ENCODE measurements at places on chromosomes 6 and 20. TPM values are rescaled to one million over a fixed set of nuclear protein-coding genes. Genes with fewer than 3 reads are reported as not detected.

DNA sequence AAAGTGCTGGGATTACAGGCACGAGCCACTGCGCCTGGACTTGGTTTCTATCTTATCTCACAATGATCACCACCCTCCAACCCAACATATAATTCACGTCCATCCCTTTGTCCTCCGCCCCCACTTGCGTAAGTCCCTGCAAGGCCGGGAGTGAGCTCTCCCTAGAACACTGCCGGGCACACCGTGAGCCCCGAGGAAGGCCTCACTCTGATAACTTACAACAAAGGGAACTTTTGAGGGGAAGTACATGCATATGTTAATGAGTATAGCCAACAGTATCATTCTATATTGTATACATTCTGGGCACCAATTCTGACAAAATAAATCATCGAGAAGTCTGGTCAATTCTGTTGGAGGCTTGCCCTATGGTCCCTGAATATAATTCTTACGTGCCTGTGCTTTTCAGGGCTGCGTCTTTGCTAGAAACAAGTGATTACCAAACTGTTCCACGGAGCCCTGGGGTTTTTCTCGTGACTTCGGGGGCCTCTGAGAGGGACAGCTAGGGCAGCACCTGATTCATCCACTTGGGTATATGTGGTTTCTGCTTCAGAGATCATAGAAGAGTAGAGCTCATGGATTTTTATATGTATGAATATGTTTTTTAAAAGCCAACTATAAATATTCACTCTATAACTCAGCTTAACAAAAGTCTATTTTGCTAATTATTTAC is 469.8 kb upstream of the AGPAT4 start:
- no peak for DNase-seq

DNA sequence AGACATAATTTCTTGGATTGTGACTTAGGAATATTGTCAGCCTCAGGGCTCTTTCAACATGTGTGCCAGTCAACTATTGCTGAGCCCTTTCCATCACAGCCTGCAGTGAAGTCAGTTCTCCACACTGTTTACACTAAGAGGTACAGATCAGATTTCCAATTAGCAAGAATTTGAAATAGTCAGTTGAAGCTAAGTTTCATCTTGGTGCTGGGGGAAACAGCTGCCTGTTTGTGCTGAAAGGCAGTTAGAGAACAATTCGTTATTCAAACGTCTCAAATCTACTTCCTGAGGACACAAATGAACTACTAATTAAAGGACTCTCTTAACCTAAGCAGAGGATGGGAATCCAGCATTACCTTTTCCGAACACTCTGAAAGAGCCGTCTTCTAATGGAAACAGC is 25.9 kb downstream of the ADGRF1 start:
- DNase-seq, result no peak

TRAPPC3L gene
- not detected for total RNA-seq

BAG2 gene
- total RNA-seq, result 8.0 TPM

TGM3 gene
- not detected for total RNA-seq

GRCh38 chr6:31569861-31570536 is 2.1 kb upstream of the LTA start:
- DNase-seq, result no peak

- peak; percentile 42 for DNase-seq
Observed at GRCh38 chr6:166588691-166589336, 2.3 kb upstream of the RAMACL start.

DNA sequence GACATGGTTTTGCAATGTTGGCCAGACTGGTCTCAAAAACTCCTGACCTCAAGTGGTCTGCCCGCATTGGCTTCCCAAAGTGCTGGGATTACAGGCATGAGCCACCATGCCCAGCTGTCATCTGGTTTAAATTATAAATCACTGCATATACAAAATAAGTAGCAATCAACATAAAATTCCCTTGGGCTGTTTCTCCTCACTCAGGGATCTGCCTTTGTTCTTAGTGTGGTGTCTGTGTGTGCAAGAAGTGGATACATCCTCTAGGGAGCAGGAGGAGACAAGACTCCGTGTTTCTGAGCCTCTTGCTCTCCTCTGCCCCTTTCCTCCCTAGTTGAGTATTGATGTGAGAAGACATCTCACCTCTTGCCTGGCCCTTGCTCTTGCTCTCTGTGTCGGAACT is 65.2 kb upstream of the ADGRF4 start:
- DNase-seq, result no peak

- DNase-seq, result no peak
Observed at GRCh38 chr6:170208182-170208601, 82.7 kb downstream of the DLL1 start.

GRCh38 chr6:125781314-125781868 is 9.4 kb upstream of the NCOA7 start:
- no peak for DNase-seq

RNASET2 gene
- 105 TPM for total RNA-seq

RSPH9 gene
- total RNA-seq, result not detected

ZNF165 gene
- 3.2 TPM for total RNA-seq

DNA sequence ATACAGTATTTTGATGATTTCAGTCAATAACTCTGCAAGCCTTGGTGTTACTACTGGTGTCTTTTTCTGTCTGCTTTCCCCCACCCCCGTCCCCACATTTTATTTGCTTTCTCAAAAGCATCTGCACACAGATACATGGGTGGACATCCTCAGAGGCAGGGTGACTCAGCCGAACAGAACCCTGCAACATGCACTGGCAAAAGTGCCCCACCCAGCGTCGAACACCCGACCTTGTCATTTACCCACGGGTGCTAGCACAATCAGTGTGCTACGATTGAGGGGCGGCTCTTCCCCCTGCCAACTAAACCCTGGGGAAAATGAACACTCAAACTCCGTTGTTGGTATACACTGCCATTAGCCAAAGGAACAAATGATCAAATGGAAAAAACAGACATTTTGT is 115.9 kb upstream of the NAA20 start:
- no peak for DNase-seq

PLCB4 gene
- total RNA-seq, result not detected

DNA sequence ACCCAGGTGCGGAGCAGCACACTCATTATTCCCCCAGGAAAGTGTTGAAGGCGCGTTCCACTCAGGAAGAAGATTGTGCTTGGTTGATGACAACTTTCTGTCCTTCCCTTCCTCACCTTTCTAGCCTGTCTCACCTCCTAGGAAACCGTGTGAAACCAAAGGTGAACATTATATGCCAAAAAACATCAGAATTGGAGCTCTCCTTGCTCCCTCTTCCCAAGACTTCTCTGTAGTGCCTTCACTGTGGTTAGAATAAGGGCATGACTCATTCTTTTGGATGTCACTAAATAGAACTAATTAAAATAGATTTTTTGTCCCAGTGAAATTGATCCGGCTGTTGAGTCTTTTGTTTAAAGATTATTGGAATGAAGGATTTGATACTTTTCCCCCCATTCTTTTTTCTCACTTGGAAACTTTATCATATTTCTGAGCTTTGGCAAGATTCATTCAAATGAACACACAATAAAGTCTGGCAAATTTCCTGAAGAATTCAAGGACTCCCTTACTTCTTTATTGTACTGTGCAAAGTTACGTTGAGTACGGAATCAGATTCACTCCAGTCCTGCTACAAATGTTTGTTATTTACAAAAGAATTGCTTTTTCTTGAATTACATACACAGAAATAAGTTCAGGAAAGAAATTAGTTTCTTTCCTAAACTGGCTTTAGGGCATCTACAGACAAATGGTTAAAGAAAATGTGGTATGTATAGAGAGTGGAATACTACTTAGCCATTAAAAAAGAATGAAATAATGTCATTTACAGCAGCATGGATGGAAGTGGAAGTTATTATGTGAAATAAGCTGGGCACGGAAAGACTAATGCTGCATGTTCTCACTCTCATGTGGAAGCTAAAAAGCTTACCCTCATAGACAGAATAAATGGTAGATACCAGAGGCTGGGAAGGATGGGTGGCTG is 142.8 kb upstream of the AKAP12 start:
- no peak for DNase-seq

DNA sequence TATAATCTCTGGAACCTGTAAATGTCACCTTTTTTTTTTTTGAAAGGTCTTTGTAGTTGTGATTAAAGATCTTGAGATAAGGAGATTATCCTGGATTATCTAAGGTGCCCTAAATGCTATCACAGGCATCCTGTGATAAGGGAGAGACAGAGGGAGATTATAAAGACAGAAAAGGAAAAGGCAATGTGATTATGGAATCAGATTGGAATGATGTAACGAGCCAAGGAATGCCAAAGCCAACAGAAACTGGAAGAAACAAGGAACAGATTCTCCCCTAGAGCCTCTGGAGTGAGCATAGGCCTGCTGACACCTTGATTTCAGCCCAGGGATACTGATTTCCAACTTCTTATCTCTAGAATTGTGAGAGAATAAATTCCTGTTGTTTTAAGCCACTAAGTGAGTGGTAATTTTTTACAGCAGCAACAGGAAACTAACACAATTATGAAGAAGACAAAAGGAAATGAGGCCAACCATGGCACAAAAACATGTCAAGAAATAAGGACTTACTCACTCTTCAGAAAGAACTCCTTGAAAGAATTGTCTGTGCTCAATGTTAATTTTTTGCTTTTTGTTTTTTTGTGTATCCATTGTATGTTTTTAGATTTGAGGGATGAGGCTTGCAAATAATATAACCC is 82.7 kb downstream of the CFAP61 start:
- DNase-seq, result no peak

GRCh38 chr6:104404377-104404776 is 455.3 kb downstream of the HACE1 start:
- DNase-seq, result no peak

- DNase-seq, result no peak
Observed at GRCh38 chr6:169837529-169838250, 86.3 kb downstream of the ERMARD start.

DNA sequence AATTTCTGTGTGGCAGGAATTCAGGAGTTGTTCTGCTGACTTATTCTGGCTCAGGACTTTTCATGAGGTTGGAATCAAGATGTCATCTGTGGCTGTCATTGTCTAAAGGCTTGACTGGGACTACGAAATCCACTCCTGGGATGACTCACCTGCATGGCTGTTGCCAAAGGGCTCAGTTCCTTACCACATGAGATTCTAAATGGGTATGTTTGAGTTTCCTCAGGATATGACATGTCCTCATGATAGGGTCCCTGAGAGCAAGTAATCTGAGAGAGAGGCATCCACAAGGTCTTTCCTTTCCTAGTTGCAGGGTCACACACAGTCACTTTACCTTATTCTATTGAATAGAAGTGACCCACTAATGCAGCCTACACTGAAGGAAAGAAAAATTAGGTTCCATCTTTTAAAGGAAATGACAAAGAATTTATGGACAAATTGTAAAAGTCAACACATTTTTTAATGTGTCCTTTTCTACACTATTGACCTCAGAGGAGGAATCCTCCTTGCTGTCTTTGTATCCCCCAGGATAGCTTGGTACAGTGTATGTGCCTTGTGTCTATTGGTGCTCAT is 1025.0 kb upstream of the GJE1 start:
- DNase-seq, result no peak

GMPR gene
- total RNA-seq, result not detected

MCHR2 gene
- not detected for total RNA-seq

DNA sequence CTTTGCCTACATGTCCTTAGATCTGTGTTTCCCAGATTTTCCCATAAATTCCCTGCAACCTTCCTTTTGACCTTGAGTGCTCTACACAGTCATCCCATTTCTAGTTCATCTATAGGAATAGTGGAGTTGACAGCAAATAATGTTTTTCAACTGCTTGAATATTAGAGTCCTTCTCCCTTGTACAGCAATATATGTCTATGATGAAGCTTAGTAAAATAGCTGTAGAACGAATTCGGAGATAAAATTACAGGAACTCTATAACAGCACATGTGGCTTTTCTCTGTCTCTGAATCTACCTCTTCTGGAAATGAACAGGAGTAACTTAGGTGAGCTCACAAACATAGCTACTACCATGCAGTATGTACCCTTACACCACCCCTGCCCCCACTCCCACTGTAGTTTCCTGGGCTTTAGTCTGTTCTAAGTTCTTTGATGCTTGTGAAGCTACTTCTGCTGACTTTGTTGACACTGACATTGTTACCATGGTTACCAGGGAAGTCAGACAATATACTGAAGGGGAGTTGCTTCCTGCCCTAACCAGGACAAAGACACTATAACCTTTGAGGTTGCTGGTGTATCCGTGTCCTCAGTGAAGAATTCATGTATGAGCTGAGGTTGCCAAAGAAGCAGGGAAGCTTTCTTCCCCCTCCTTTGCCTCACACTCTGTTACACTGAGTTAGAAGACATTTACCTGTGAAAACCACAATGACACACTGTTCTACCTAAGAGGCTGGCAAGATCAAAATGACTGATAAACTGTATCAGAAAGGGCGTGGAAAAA is 35.8 kb upstream of the SHLD1 start:
- DNase-seq, result peak; percentile 81

EBF4 gene
- total RNA-seq, result 2.6 TPM

DNA sequence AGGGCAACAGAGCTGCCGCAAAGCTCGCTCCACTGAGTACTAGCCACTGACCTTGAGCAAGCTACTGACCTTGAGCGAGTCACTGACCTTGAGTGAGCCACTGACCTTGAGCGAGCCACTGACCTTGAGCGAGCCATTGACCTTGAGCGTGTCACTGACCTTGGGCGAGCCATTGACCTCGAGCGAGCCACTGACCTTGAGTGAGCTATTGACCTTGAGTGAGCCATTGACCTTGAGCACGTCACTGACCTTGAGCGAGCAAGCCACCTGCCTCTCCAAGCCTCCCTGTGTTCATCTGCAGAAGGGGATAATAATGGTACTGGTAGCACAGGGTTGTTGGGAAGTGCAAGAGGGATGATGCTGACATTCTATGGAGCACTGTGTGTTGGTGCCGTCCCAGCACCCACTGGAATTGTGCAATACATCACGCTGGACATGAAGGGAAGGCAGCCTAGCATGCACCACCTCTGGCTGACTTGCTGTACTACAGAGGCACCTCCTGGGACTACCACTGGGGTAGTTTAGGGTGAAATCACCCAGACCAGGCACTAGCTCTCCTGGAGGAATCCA is 60.2 kb downstream of the CTCFL start:
- peak; percentile 60 for DNase-seq

HLA-DRB5 gene
- 6.1 TPM for total RNA-seq

C6orf118 gene
- not detected for total RNA-seq

DNA sequence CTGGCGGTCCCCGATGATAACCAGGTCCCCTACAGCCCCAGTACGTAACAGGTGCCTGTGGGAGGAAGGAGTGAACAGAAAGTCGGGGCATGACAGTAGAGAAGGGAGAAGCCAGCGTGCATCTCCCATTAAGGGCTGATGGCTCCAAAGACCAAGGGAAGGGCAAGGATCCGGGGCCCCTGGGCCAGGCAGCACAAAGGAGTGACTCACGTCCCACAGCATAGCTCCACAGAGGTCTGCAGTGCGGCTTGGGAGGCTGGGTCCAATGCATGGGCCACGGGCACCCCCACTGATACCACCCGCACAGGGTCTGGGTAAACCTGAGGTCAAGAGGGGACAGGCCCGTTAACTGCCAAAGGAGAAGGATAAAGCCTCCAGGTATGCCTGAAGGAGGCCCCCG is 10.3 kb downstream of the AARS2 start:
- no peak for DNase-seq

Measured in OCI-LY7 (cell line).